ENCODE measurements at places on chromosomes 16 and 17.

DNA sequence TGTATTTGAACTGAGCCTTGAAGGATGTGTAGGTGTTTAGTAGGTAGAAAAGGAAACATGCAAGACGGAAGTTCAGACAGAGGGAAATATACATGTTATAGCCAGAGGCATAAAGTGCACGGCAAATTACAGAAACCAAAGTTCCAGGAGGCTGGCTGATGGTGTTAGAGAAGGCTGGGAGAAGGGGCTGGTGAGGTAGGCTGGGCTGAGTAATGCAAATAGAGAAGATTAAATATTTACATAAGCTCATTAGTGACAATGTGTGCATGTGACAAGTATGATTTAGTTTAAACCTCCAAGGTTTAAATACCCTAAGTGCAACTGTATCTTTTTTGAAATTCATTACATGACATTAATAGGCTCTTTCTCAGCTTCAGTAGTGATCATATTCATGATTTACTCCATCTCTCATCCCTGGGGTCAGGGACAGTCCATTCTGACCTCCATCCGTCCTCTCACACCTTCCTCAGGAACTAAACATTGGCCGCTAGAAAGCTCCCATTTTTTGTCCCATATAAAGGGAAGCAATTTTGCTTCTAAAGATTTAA is 399.8 kb upstream of the SALL1 start:
- DNase-seq, result no peak

DNA sequence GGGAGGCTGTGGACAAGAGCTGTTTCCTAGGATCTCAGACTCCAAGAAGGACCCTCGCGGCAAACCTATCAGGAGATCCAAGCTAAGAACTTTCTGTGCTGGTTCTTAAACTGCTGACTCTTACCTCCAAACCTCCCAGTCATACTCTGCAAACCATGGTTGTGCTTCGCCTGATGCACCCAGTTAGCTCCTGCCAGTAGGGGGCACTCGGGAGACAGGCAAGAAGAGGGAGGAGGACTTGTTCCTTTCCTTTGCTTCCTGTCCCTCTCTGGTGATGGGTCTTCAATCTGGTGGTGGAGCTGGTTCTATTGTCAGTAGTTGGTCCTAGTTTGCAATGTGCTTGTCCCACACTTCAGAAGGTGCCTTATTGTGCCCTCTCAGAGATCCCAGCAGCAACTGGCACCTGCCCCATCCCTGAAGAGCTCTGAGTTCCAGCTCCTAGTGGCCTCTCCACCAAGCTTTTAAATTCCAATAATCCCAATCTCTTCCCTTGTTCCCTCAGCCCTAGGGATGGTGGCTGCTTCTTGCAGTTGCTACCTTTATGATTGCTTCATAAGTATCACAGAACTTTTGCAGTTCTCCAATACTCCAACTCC is 113.5 kb upstream of the RPL38 start:
- no peak for DNase-seq

GRCh38 chr17:37413875-37414519 is 7.3 kb downstream of the TADA2A start:
- DNase-seq, result no peak

- DNase-seq, result no peak
Measured at GRCh38 chr17:43992641-43993040, 11.8 kb upstream of the NAGS start.

GRCh38 chr16:14669776-14670175 is 24.3 kb downstream of the PLA2G10 start:
- no peak for DNase-seq

- no peak for DNase-seq
Measured at GRCh38 chr17:4834681-4835020, 1.5 kb downstream of the MINK1 start.

Measured in activated naive CD4-positive, alpha-beta T cell (primary cell).